ENCODE measurements at places on chromosomes 7 and 10.

- DNase-seq: no peak
Observed at GRCh38 chr7:103010211-103010610, 64.4 kb downstream of the FBXL13 start.

DNA sequence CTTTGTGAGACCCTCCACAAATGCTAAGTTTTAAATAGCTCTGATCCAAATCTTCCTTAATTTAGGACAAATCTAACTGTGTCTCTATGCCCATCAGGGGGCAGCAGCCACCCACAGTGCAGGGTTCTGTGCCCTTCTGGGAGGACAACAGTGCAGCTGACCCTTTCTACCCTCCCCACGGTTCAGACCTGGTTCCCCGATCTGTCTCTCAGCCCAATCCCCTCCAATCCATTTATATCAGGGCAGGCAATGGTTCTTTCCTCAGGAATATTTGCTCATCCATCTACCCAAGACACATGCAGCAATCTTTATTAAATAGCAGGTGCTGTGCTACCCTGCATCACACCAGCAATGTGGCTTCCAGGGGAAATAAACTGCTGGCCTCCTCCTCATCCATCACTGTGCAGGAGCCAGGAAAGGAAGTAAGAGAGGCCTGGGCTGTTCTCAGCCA lies 4.0 kb upstream of the RBM28 start:
- DNase-seq: peak; percentile 49

DNA sequence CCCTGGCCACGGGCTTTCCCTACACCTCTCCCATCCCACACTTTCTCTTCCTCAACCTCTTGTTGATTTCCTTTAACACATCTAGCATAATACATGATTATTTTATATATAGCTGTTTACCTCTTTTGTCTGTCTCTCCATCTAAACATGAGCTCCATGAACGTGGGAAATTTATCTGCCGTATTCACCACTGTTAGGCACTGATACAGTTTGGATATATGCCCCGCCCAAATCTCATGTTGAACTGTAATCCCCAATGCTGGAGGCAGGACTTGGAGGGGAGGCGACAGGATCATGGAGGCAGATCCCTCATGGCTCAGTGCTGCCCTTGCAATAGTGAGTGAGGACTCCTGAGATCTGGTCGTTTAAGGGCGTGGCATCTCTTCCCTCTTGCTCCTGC lies 5.7 kb downstream of the CYTH3 start:
- no peak for DNase-seq

GRCh38 chr7:136194878-136195277 lies 217.7 kb upstream of the MTPN start:
- no peak for DNase-seq

DNA sequence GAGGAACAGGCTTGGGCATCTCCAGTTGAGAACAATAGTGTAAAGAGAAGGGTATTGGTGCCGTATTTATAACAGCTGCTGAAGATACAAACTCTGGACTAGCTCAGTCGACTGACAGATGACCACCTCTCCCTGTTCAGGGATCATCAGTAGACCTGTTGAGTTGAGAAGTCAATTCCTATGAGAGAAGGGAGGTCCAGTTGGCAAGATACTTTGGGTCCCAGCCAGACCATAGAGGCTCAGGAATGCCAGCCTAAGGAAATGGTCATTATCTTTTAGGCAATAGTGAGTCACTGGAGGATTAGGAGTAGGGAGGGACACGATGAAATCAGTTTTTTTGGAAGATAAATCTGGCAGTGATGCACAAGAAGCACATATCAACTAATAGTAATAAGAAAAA lies 202.9 kb downstream of the TRIL start:
- peak; percentile 14 for DNase-seq

GRCh38 chr7:78473021-78473420 lies 674.4 kb downstream of the PHTF2 start:
- DNase-seq: no peak

- no peak for DNase-seq
Observed at GRCh38 chr7:16402940-16403339, 18.4 kb downstream of the CRPPA start.

- no peak for DNase-seq
Observed at GRCh38 chr10:125883211-125883610, 2.1 kb upstream of the DHX32 start.

DNA sequence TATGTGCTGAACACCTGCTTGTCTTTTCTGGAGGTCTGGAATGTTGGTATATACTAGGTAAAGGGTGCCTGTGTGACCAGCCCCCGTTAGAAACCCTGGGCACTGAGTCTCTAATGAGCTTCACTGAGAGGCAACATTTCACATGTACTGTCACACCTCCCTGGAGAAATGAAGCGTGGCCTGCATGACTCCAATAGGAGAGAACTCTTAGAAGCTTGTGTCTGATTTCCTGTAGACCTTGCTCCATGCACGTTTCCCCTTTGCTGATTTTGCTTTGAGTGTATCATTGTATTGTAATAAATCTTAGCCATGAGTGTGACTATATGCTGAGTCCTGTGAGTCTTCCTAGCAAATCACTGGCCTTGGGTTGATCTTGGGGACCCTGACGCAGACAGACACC lies 82.8 kb downstream of the PPP1R3C start:
- DNase-seq: no peak

Data from brain microvascular endothelial cell (primary cell).